ENCODE measurements at places on chromosomes 7 and 10.

DNA sequence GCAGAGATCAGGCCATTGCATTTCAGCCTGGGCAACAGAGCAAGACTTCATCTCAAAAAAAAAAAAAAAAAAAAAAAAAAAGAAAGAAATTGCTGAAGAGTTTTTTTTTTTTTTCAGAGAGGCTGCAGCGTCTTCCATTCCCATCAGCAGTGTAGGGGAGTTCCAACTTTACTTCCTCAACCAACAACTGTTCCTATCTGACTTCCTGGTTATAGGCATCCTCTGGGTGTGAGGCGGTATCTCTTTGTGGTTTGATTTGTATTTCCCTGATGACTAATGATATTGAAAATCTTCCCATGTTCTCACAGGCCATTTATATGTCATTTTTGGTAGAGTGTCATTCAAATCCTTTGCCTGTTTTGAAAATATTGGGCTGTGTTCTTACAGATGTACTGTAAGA, 40.2 kb downstream of the PRTFDC1 start:
- no peak for DNase-seq

DNA sequence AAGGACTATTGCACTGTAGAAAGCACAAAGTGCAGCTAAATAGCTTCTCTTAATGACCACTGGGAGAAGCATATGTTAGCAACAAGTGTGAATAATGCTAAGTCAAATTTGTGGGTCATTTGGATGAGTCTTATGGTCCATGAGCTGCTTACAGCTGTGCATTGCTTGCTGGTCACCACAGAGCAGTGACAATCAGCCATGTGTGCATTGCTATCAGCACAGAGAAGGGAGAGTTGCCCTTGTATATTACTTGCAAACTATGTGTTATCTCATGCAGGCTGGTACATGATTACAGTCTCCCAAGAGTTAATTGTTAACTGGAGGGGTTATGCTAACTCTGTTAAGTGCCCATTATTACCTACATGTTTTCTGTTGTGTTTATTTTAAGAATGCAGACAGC, 25.7 kb downstream of the MRPS33 start:
- DNase-seq: no peak

DNA sequence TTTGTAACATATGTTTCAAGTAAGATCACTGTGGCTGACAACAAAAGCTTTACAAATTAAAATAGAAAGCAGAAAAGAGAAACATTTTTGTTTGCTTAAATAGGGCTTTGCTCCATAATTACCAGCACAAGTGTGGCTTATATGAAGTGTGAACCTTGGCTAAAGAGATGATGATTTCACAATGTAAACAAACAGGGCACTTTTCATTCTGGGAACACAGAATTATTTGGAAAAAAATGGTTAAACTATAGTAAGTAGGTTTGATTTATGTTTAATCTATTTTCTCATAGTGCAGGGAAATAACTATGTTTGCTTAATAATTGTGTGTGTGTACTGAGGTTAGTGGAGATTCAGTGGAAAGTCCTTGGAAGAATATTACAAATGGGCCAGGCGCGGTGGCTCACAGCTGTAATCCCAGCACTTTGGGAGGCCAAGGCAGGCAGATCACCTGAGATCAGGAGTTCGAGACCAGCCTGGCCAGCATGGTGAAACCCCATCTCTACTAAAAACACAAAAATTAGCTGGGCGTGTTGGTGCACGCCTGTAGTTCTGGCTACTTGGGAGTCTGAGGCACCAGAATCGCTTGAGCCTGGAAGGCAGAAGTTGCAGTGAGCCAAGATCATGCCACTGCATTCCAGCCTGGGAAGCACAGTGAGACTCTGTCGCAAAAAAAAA, 19.1 kb upstream of the OTUD1 start:
- DNase-seq: no peak

DNA sequence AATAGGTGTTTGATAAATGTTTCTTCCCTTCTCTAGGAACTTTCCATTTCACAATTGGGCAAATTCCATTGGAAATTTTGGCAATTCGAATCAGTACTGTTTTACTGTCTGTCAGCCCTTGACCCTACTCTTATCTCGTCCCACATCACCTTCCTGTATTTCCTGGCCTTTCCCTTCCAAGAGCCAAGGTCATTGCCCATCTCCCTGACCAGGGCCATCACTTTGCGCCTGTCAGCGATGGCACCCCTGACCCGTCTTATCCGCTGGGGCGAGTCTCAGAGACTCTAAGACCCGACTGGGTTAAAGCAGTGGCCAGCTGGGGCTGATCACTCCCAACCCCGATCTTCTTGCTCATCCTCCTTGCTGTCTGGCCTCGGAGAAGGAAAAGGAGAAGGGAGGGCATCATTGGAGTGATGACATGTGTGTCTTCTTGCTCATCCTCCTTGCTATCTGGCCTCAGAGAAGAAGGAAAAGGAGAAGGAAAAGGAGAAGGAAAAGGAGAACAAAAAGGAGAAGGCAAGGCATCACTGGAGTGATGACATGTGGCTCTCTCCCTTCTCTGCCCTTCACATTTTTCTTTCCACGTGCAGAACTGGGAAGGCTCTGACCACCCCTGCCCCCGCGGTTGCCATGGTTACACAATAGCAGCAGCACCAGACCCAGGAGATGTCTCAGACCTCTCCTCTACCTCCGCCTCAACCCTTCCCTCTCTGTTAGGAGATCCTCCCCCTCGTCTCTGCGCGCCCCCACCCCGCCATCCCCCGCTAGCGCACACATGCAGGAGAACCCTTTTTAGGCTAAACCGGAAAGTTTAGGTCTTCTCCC, 2.0 kb downstream of the SEMA3D start:
- DNase-seq: no peak

Data from stimulated activated CD8-positive, alpha-beta memory T cell treated with anti-CD3 and anti-CD28 coated beads, Interleukin-4, amount 100 ng/mL, for 4 hours (primary cell).